ENCODE measurements at places on chromosomes 5 and 9.

DNA sequence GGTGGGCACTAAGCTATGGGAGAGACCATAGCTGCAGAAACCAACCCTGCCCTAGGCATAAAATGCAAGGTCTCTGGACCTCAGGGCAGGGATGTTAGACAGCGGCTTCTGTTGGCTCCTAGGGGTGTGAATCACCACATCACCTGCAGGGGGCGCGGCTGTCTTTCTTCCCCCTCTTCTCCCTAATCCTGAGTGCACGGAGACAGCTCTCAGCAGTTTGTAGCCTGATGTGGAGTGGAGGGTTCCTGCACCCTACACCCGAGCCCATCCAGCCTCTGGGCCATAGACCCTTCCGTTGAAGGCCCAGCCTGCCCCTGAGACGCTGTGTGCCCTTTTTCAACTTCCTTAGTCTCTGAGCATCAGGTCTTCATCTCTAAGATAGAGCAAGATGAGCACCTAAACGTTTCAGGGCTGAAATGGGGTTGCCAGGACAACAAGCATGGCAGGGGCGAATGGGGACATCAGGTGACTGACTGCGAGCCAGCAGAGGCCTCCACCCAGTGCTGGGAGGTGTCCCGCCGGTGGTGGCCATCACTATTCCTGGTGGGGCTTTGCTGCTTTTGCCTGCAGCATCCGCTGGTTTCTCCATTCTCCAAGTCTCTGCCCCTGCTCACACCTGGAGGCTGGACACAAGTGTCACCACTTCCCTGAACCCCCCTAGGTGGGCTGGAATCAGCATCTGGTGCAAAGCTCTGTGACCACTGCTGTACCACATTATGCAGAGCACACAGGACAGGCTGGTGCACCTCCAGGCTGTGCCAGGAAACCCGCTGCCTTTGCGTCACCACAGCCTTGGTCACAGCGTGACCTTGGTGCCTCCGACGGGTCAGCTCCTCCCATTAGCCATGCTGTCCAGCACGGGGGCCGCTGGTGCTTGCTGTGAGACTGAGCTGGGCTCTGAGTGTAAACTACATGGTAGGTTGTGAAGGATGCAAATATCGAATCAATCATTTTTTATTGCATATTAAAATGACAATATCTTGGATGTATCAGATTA is 2.5 kb upstream of the SEC16A start:
- DNase-seq, result peak; percentile 61

GRCh38 chr9:112124156-112124555 is 50.9 kb downstream of the SUSD1 start:
- no peak for DNase-seq

DNA sequence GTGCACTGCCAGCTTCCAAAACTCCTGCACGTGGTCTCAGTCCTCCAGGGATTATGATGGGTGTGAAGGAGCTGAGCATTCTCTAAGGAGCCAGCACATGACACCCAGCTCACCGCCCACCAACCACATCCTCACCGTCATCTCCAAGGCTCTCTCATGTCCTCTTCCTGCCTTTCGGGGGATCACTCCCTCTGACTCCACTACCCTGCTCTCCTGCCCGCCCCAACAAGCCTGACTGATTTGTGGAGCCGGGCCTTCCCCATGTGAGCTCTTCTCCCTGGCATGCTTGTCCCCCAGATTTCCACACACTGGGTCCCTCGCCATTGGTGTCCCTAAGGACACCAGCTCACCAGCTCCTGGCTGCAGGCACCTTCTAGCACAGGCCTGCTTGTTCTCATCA is 1.9 kb downstream of the ABO start:
- DNase-seq, result no peak

GRCh38 chr5:146461319-146461718 is 14.2 kb downstream of the TCERG1 start:
- no peak for DNase-seq

DNA sequence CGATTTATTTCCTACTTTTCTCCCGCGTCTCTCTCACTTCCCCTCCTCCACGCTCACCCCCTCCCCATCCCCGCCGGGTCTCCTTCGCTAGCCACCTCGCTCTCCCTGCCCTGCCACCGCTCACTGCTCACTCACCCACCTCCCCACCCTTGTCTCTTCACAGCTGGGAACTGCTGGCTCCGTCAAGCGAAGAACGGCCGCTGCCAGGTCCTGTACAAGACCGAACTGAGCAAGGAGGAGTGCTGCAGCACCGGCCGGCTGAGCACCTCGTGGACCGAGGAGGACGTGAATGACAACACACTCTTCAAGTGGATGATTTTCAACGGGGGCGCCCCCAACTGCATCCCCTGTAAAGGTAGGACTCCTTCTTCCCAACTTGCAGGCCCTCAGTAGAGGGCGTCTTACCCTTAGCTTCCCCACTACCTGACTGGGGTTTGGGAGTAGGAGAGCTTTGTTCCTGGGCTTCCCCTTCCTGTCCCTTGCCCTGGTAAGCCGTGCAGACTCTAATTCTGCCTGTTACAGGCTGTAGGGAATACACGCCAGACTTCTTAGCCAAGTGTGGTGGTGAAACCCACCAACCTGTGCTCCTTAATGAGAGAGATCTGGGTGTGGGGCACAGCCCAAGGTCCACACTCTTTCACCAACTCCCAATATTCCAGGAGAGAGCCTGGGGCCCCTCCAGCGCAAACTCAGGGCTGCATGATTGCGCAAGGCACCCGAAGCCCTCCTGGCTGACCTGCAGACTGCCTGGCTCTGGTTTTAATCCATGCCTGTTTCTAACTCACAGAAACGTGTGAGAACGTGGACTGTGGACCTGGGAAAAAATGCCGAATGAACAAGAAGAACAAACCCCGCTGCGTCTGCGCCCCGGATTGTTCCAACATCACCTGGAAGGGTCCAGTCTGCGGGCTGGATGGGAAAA is 2.5 kb downstream of the FST start:
- DNase-seq, result peak; percentile 28

DNA sequence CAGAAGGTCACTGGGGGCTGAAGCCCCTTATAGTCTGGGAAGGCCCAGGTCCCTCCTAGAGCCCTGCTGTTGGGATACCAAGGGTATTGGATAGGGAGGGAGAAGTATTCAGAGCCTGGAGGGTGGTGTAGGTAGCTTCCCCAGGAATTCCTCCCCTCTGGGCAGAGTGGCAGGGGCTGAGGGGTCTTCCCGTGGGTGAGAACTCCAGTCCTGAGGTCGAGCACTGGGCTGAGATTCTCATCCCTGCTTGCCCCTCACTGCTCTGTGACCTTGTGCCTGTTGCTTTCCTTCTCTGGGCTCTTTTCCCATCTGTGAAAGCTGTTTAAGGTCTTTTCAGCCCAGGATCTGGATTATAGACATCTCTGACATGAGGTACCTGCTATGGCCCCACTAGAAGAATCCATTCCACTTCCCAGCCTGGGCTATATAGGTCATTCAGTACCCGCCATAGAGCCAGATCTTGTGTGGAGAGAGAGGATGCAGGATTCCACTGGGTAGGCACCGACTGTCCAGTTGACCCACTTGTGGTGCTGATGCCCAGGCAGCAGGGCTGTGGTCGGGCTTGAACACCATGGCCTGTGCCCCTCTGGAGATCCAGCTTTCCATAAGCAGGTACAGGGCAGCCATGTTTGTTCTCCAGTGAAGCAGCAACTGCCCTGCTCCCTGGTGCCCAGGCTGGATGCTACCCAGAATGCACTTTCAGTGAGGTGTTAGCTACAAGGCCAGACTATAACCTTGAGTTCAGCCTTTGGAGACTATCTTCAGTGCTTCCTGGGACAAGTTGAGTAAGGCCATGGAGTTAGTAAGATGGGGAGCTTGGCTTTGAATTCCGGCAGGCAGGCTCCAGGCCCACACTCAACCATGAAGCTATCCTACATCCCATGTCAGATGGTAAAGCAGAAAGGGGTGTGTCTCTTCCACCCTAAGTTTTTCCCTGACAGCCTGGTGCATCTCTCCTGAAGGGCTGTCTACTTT is 60.1 kb downstream of the AMBP start:
- DNase-seq, result no peak

DNA sequence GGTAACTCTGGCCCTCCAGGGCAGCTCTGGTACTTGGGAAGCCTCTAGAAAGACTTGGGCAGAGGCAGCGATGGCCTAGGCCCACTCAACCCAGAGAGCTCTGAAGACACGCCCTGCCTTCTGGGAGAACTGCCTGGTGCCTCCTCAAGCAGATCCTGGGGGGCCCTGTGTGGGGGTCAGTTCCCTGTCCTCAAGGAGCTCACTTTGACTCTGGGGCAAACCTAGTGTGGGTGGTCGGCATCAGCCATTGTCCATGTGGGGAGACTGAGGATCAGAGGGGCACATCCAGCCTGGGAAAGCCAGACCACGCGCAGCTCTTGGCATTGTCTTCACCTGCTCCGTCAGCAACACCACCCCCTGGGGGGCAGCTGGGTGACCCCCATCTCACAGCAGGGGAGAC is 28.0 kb downstream of the ABO start:
- DNase-seq, result no peak

DNA sequence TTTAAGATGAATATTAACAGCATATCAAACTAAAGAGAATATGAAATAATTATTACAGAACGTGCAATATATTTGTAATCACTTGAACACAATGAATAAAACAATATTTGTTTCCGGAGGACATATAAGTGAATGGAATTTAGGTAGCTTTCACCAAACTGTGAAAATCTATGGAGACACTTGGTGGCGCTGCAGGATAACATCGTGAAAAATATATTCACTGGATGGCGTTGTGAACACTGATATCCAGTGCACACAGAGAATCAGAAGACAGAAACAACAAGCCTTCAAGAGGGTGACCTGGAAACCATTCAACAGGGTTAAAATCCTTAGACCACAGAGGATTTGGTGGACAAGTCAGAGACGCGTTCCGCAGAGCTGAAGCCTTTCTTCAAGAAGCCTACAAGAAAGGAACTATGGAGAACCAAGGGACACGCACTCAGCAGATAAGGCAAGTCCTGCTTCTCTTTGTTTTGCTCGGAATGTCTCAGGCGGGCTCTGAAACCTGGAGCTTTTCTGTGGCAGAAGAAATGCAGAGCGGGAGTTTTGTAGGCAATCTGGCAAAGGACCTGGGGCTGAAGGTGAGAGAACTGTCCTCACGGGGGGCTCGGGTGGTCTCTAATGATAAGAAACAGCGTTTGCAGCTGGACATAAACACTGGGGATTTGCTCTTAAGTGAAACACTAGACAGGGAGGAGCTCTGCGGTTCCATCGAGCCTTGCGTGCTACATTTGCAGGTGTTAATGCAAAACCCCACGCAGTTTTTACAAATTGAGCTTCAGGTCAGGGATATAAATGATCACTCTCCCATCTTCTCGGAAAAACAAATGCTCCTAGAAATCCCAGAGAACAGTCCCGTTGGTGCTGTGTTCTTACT is at the start of gene PCDHB11:
Gene PCDHB11, plus strand, starts transcription at position 269 of the 877 bp plus-strand sequence. Its CDS starts 148 bp downstream, at position 417.
- DNase-seq, result no peak

- DNase-seq, result no peak
These were observed 116.8 kb upstream of the COX7C start for GRCh38 chr5:86500947-86501346.

GRCh38 chr5:91188755-91189154 is 194.4 kb downstream of the ARRDC3 start:
- no peak for DNase-seq

GRCh38 chr5:14156650-14157492 is 13.7 kb downstream of the TRIO start:
- peak; percentile 59 for DNase-seq

DNA sequence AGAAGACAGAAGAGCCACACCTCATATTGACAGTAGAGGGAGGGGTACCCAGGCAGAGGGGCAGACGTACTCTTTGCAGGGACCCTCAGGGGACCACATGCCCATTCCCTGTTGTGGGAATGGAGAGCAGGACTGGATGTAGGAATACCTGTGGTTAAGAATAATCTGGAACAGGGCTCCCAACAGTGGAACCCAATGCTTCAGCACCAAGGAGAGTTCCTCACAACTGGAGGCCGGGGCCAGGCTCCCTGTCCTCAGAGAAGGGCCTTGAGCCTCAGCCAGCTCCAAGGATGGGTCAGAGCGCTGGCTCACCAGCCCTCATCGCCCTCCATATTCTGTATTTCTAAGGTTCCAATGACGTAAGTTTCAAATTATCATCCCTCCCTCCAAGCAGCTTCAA is 7.4 kb upstream of the SHC3 start:
- DNase-seq, result no peak

DNA sequence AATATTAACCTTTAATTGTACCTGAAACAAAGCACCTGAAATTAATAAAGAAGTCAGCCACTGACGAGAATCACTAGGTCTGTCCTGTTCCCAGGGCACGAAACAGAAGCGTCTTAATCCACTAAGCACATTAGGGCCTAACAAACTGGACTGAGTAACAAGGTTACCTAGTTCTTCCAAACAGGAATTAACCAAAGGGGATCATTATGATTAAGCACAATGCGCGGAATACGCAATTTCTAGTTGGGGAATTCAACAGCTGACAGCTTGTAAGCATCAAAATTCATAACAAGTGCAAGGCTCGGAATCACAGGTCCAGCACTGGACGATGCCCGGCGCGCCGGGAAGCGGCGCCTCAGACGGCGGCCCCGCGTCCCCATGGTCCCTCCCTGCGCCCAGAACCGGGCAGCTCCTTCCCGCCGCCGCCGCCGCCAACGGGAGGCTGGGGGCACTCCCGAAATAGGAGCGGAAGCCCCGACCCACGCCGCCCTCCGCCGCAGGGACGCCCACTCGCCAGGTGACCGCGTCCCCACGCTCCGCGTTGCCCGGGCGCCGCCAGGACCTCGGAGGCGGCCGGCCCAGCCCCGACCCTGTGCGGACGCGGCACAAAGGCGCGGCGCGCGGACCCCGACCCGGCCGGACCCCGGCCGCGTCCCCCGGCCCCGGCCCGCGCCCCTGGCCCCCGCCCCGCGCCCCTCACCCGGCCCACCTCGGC is 898 bp downstream of the CAMSAP1 start:
- no peak for DNase-seq

GRCh38 chr5:145408048-145408341 is 427.1 kb downstream of the PRELID2 start:
- no peak for DNase-seq

DNA sequence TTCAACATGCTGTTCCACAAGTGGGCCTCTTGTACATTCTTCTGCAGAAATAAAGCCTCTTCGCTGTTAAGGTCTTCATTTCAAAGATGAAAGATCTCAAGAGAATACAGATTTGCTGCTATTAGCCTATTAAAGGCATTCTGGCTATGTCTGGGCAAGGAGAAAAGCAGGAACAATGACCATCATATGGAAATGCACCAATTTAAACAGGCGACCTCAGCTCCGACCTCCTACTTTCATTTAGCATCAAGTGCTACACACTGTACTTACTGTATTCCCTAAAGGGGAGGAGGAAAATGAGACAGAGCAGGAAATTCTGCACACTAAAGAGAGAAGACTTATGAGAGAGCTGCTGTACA is 64.8 kb downstream of the HABP4 start:
- DNase-seq, result no peak

Data from GM06990 (cell line).